ENCODE measurements at places on chromosomes 2 and 18.

DNA sequence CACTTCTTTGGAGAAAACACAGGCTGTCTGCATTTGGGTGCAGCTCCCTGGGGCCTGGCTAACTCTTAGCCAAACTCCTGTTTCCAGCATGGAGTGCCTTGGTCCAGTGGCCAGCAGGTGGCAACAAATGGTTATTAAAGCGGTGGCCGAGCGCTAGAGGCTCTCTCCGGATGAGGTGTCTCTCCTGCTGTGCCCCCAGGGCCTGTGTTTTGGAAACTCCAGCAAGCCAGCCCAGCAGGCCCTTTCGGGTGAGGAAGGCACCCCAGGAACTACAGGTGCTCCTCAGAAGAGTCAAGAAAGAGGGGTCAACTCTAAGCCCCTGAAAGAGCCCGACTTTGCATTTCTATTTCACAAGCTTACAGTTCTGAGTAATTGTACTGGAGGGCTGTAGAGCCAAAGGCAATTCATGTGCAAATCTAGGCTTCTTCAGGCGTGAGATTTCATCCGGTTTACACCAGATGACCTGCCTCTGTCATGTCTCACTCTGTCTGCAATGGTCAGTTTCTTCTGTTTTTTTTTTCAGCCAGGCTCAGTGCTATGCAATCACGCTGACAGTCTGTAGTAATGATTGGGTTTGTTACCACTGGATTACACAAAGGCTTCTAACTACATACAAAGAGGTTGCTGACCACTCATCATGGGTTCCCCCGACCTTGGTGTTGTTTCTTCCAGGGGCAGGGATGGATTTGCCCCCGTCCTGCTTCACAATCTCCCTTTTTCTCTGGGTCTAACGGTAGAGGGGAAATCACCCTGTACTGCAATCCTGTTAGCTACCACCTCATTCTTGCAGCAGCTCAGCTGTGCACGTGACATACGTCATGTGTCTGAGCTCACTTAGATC lies 7.6 kb upstream of the CHRNA1 start:
- ATAC-seq, result peak; percentile 89

DNA sequence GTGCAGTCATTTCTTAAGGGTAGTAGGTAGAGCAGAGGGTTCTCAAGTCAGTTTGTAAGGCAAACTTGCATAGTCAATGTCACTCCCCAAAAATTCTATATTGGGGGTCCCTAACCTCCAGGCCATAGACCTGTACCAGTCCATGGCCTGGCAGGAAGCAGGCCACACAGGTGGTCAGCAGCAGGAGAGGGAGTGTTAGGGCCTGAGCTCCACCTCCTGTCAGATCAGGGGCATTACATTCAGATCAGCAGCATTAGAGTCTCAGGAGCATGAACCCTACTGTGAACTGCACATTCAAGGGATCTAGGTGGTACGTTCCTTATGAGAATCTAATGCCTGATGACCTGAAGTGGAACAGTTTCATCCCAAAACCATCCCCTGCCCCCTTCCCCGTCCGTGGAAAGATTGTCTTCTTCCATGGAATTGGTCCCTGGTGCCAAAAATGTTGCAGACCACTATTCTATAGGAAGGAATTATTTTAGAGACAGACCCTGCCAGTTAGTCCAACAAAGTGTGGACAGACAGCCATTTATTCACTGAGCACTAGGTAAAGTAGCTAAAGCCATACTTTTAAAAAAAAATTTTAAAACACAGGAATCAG lies 6.7 kb downstream of the COA5 start:
- ATAC-seq, result peak; percentile 48

GRCh38 chr2:105385731-105386540 lies 12.9 kb downstream of the FHL2 start:
- ATAC-seq, result no peak

- no peak for ATAC-seq
Observed at GRCh38 chr2:110716959-110717645, 15.3 kb upstream of the ACOXL start.

DNA sequence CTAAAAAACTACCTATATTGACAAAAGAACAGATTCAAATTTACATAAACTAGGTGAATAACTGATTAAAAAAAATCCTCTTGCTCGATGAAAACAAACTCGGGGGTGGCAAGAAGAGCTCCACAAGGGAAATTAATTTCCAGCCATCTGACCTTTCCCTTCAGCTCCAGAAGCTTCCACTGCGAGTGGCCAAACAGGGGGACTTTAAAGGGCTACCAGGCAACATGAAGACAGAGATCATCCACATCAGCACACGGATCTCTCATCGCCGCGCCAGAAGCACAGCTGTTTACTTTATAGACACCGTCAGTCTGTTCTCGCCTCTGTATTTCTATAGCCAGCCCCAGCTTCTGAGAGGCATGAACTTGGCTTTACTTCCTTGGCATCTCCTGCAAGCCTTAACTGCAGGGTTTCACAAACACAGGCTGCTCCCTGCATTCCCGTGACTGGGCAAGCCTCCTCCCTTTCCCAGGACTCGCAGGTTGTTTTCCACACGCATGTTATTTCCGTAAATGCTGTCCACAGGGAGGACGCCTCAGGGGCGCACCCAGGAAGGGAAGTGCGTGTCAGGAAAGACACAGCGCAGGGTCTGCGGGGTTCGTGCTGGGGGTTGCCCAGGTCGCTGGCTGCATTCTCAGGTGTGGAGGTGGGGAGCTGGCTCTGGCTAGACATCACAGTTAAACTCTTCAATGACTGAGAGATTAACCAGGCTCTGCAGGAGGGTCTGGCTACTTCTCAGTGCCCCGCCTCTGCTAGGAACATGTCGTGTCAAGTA lies 85.0 kb downstream of the USP40 start:
- peak; percentile 61 for ATAC-seq

DNA sequence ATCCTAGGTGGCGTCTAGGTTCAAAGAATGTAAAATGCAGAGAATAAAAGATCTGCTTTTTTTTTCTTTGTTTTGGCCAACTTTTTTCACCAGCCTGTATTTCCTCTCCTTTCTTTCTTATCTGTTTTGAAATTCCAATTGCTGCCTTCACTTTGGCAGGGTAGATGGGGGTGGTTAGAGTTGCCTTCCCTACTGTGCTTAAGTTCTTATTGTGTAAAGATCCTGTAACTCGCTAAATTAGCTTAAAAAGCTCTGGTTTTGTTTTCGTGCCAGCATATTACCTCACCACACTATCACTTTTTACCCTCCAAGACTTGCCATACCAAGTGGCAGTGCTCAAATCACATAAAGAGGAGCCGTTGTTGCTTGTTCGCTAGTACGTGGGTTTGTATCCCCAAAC lies 921.7 kb downstream of the DPP10 start:
- no peak for ATAC-seq

DNA sequence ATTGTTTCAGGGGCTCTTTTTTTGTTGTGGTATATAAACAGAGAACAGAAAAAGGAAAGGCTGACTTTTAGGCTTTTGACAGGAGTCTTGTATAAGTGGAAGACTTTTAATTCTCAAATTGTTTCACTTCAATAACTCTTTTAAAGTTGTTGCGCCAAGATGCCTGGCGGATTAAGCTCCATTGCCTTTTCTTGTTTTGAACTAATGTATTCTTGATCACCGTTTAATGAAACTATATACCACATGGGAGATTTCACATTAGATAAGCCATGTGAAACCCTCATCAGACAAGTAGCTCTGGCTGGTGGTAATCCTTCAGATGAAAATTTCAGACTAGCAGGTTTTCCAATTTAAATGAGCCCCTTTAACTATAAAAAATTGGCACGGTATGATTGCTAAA lies 257.4 kb downstream of the CCDC178 start:
- no peak for ATAC-seq

- ATAC-seq, result peak; percentile 70
Observed at GRCh38 chr2:39492095-39492590, 55.1 kb upstream of the MAP4K3 start.

DNA sequence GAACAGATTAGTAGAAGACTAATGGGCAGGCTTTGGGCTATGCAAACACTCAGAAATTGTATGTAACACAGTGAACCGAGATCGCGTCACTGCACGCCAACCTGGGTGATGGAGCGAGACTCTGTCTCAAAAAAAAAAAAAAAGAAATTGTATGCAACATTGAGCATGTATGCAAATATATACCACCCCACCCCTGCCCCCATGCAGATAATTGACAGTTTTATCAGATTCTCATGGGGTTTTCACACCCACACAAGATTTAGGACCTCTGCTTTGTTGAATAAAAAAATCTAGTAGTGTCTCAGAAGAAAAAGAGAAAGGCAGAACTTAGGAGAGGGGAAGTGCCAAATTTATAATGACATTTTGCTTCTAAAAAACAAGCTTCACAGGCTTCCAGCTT lies 131.6 kb upstream of the FN1 start:
- no peak for ATAC-seq

GRCh38 chr2:159072795-159073194 lies 104.4 kb downstream of the TANC1 start:
- no peak for ATAC-seq

DNA sequence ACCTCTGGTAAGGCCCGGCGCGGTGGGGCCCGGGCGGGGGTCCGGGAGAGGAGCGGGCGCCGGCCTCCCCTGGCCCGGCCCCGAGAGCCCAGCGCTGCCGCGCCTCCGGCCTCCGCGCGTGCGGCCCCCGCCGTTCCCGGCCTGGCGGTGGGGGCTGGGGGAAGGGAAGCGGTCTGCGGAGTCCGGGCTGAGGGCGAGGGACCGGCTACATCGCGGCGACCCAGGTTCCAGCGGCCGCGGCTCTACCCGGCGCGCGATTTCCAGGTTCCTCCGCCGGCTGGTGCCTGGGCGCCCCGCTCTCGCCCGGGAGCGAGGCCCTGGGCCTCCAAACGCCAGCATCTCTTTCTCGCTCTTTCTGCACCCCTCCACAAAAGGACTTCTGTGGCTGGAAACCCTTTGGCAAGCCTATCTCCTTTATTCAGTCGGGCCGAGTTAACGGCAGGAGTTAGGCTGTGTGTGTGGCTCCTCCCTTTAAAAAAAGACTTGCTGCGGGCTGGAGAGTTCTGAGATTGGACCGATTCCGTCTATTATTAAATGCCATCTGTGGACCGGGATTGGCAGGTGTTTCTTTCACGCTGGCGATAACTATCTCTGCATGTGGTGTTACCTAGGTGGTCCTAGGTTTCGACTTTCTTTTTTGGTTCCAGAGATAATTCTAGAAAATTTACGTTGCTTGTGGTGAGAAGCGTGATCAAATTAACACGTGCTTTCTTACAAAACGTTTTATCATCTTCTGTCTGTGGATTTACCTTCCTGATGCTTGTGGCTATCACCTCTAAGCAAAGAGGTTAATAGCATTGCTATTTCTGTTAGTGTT lies 592 bp downstream of the ME2 start:
- ATAC-seq, result peak; percentile 64

- no peak for ATAC-seq
Observed at GRCh38 chr2:195562570-195563566, 94.2 kb upstream of the SLC39A10 start.

GRCh38 chr2:182655750-182656149 lies 60.3 kb upstream of the DNAJC10 start:
- no peak for ATAC-seq

- no peak for ATAC-seq
Observed at GRCh38 chr18:58756596-58757240, 85.5 kb downstream of the MALT1 start.

DNA sequence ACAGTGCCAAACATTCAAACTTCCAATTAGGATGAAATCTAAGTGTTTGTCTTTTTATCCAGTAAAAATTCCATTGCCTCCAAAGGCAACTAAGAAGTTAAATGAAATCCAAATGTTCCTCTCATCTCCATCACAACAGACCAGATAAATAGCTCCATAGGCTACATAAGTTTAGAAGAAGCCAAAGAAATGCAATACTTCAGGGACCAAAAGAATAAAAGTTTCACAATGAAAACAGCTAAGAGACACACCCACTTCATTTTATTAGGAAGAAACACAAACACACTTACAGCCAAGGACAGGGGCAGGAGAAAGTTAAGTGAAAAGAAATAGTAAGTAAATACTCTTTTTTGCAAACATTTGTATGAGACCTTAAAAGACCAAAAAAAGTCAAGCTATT lies 88.5 kb upstream of the CCDC150 start:
- ATAC-seq, result no peak

DNA sequence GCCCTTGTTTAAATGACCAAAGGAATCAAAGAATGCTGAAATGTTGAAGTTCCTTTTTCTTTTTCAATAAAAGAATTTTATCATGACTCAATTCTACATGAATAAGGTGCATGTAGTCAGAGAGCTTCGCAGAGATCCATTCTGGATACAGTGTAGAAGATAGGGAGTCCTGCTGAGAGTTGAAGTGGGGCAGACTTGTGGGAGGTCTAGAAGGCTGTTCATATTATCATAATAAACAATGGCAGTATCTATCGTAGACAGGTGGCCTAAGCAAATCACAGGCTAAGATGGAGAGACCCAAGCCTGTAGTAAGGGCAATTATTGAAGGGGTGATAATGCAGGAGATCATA lies 1322.0 kb upstream of the CELF4 start:
- no peak for ATAC-seq

DNA sequence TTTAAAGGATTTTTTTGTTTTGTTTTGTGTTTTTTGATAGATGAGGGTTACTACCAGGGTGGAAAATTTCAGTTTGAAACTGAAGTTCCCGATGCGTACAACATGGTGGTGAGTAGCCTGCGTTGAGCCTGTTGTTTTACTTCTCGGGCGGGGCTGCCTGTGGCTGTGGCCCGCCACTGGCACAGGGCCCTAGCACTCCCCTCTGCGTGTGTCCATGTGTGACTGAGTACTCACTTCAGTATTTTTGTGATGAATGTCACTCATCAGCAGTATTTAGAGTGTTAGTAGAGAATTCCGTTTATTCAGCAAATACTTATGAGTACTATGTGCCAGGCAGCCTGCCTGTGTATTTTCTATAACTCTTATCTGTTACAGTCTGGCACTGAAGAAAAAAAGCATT lies 44.3 kb upstream of the SCLY start:
- peak; percentile 51 for ATAC-seq

DNA sequence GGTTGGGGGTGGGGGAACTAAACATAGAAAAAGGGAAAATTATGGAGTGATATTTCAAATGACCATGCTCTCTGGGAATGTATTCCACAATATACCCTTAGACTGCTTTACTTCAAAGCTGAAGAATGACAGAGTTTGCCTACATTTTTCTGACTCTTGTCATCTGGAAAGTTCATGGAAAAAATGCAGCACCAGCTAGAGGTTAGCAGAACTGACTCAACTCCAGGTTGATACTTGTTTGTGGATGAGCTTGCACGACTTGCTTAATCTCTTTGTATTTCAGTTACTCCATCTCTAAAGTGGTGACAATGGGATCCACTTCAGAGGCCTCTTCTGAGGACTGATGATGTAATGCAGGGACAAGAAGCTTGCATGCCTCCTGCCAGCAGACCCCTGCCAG lies 824.0 kb upstream of the ID2 start:
- no peak for ATAC-seq

DNA sequence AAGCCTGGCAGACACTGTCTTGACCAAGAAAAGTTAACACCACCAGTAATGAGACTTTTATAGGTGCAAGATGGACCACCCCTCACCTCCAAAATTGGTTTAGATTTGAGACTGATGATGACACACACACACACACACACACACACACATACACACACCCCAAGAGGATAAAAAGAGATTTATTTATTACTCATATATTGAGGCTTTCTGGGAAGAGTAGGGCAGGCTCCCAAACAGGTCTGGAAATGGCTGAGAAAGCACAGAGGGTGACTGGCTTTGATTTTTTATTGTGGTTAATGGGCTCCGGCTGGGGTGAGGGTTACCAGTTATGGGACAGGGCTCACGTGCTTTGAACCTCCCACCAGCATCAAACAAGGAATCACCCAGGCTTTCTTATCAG lies 54.2 kb upstream of the ADAM23 start:
- ATAC-seq, result no peak

- ATAC-seq, result no peak
Observed at GRCh38 chr2:25491003-25491696, 149.4 kb upstream of the DNMT3A start.

GRCh38 chr2:157363612-157364101 lies 38.0 kb upstream of the ERMN start:
- ATAC-seq, result no peak

Data from gastroesophageal sphincter (tissue), 4 donors.